Brain microvascular endothelial cell (primary cell): ENCODE measurements at places on chromosomes 6 and 20.

DNA sequence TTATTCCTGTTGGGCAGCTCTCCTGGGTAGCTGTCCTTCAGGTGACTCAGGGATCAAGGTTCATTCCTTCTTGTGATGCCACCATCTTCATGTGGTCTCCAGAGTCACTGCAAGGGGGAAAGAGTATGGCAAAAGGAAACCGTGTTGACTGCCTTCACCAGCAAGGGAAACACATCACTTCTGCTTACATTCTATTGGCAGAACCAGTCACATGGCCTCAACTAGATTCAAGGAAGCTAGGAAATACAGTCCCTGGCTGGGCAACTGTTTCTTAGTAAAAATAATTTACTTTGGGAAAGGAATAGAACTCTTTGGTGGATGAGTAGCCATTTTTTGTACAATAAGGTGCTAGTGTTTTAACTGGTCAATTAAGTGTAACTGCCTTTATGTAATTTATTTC lies 5.3 kb downstream of the ANKRD6 start:
- no peak for DNase-seq

DNA sequence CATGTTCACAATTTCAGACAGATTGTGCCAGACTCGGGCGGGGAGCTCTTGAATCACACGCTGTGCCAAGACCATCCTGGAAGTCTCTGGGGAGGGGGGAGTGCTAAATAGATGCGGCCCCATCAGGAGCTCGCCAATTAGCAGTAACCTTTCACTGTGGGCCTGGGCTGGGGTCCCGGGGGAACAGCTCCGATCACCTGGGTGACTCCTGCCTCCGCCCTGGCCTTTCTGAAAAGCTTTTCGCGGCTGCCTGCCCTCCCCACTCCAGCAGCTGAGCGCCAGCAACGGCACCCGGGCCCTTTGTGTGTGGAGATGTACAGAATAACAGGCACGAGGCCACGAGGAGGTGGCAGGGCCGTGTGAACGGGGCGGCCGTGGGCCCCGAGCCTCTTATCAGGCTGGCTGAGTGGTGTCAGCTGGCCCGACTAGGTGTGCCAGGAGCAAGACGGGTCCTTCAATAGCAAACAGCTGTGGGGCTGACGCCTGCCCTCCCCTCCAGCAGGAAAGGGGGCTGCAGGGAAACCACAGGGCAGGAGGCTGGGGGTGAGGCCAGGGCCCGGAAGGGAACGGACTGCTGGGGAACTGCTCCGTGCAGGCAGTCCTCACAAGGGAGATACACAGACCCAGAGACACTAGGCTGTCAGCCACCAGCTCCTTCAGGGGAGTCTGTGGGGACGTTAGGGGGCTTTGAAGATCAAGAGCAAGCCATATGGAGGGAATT lies 56.8 kb downstream of the NOL4L start:
- DNase-seq = no peak

DNA sequence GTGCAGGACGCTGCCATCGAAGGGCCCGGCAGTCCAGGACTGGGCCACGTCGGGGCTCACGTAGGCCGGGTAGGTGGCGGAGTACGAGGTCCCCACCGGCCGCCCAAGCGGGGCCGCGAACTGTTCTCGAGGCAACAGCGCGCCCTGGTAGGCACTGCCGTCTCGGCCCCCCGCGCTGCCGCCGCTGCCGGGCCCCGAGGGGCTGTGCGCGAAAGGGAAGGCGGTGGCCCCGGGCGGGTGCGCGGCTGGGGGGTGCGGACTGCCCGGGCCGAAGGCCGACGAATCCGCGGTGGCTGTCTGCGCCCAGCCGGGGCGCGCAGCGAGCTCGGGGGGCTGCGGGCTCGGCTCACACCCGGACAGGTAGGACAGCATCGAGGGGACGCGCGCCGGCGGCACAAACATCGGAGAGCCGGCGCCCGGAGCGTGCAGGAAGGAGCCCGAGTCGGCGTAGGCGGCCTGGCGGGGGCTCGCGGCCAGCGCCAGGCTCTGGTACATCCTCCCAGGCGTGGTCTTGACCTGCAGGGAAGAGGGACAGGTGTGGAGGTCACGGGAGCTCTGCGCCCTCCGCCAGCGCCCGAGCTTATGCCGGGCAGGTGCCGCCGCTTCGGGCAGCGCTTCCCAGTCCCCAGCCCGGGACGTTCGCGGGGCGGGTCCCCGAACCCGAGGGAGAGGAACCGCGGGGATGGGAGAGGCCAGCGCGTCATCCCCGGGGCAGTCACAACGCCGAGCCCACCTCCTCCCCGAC lies 596 bp downstream of the GATA5 start:
- DNase-seq = no peak

DNA sequence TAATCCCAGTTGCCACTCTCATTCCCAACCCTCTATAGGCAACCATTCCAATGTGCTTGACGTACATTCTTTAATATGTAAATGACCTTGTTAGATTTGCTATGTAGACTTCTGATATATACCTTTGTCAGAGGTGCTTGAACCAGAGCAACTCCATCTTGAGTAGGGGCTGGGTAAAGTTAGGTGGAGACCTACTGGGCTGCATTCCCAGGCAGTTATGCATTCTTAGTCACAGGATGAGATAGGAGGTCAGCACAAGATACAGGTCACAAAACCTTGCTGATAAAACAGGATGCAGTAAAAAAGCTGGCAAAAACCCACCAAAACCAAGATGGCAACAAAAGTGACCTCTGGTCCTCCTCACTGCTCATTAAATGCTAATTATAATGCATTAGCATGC lies 8.3 kb upstream of the HM13 start:
- DNase-seq = no peak

DNA sequence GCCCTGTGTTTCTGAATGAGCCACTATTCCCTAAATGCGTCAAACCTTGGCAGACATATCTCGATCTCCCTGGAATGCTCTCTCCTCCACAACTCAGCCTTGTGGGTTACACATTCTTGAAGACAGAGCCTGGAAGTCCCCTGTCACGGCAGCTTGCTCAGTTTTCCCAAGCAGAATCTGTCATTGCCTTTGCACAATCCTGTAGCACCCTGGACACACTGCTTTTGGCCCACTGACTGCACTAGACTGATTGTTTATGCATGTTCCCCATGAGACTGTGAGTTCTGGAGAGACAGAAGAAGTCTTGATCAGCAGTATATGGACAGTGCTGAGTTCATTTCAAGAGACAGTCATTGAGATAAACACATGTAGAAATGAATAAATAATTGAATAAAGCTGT lies 406.7 kb downstream of the CD83 start:
- DNase-seq = peak; percentile 52

DNA sequence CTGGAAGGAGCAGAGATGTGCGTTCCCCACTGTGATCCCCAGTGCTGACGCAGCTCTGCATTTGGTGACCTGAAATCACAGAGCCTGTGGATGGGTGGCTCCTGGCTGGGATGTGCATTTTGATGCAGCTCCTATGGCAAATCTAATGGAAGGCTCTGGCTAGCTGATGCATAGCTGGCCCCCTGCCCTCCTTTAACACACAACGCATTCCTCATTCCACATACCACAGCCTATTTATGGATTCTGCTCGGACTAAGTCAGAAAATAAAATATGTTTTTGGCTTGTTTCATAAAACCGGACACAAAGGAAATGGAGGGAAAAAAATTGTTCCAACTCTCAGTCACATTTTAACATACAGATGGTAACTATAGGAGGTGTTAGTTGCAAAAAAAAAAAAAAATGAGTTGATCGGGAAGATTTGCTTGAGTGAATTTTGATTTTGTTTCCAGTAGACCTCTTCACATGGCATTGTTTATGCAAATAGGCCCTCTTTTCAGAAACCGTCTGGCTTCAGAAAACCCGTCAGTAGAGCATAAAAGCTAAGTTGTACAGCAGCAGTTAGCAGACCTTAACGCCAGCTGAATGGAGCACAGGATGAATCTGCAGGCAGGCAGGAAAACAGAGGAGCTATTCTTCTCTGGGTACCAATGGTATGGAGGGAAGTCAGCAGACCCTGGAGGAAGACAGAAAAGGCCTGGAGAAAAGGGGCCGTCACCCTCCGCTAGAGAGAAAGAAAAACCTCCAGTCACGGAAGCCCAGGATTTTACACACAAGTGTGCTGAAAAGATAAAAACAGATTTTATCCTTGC lies 215.4 kb downstream of the HDGFL1 start:
- DNase-seq = peak; percentile 38
